ENCODE measurements at places on chromosomes 12 and 14. TPM values are rescaled to one million over a fixed set of nuclear protein-coding genes. Genes with fewer than 3 reads are reported as not detected.

DNA sequence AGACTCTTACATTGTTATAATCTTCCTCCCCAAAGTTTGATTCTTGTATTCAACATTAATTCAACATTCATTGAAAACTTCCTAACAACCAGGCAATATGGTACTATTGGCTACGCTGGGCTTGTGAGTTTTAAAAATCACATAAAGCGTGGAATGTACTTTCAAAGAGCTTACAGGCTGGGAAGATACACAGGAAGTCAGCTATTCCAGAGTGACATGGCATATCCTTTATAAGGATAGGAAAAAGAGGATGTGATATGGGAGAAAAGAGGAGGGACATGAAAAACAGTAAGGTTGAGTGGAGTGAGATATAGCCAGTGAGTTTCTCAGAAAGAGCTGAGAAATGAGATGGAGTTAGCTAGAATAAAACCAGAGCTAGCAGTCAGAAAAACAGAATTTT, 103.6 kb upstream of the ATF7IP start:
- DNase-seq: no peak

DNA sequence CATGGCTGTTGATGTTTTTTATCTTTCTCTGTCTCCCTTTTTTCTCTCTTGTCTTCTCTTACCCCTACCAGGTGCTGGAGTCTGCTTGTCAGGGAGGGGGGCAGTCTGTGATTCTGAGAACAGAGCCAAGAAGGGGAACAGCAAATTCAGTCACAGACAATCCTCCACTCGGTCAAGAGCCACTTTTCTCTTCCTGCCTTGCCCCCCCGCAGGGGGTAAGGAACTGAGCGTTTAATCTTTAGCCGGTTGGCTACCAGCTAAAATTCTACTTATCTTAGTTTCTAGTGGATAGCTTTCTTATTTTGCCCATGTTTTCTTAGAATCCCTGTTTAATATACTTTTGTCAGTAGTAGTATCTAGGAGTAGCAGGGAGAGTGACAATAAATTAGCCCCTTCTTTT, 1.9 kb downstream of the RIMKLB start:
- DNase-seq: no peak

DNA sequence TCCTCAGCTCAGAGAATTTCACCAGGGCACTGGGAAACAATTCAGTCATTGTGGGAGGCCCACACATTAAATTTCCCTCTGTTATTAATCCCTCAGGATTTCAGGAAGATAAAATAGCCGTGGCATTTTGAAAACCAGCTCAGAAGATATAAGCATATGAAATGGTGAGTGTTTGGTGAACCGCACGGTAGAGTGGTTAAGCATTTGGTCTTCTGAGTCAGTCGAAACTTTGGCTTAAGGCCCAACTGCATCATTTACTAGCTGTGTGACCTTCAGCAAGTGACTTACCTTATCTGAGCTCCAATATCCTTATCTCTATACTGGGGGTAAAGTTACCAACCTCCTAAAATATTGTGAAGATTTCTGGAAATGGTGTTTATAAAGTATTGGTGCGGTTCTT, 5.2 kb upstream of the VRK1 start:
- DNase-seq: no peak

- peak; percentile 75 for DNase-seq
Observed at GRCh38 chr12:122995503-122996187, 15.2 kb downstream of the ARL6IP4 start.

DNA sequence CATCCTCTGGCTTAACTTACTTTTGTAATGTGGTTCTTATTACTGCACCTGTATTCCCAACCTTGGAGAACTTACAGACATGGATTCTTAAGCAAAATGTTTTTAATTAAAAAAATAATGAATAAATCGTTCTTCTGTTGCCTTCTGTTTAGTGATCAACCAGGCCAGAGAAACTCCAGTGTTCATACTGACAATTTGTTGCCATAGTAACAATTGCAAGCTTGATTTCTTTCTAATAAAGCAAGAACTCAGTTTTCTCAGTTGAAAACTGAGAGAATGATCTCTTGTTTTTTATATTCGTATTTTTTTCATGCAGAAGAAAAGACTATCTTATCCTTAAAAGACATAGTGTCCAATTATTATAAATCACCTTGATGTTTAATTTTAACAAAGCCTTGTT, 106.5 kb upstream of the LMNTD1 start:
- DNase-seq: no peak

- no peak for DNase-seq
Observed at GRCh38 chr14:70896981-70897380, 10.3 kb upstream of the PCNX1 start.

- no peak for DNase-seq
Observed at GRCh38 chr14:93645200-93645599, 143.1 kb downstream of the PRIMA1 start.

- DNase-seq: no peak
Observed at GRCh38 chr14:80059041-80059440, 152.3 kb downstream of the DIO2 start.

DNA sequence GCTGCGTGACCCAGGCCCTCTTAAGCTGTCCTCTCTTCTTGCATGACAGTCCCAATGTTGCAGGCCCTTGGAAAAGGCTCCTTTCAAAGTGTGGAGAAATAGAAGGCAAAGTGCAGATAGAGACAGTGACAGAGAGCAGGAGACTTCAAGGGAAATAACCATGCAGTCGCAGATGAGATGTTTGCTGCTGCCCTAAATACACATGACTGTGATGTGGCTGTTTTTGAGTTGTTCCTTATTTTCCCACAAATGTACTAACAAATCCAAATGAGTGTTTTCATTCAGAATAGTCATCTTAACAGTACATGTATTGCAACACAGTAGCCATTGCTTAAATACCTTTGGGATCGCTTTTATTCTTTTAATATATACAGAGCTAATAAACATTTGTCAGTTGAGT, 101.6 kb downstream of the SLC15A5 start:
- DNase-seq: no peak

GRCh38 chr14:104353921-104354701, 215.7 kb downstream of the KIF26A start:
- peak; percentile 87 for DNase-seq

- no peak for DNase-seq
Observed at GRCh38 chr12:40033242-40033630, 72.6 kb downstream of the SLC2A13 start.

DNA sequence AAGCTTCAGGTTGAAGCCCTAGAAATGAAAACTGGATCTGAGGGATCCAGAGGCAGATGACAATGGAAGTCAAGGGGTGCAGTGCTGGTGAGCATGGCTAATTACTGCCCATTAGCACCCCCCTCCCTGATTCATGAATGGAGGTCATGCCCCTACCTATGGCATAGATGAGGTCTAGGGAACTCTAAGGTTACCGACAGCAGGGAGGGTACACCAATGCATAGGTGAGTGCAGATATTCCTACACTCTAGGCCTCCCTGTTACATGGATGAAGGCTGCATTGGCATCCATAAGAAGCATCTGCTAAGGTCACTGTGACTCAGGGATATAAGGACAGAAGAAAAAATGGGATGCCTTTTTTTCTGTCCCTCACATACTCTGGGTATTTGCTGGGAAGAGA, 147.3 kb downstream of the CCDC59 start:
- DNase-seq: no peak

- DNase-seq: no peak
Observed at GRCh38 chr12:76669981-76670380, 93.9 kb upstream of the ZDHHC17 start.

GRCh38 chr12:66900616-66901015, 221.7 kb upstream of the GRIP1 start:
- no peak for DNase-seq

- DNase-seq: no peak
Observed at GRCh38 chr12:12880537-12880936, 10.8 kb upstream of the GPRC5A start.

DNA sequence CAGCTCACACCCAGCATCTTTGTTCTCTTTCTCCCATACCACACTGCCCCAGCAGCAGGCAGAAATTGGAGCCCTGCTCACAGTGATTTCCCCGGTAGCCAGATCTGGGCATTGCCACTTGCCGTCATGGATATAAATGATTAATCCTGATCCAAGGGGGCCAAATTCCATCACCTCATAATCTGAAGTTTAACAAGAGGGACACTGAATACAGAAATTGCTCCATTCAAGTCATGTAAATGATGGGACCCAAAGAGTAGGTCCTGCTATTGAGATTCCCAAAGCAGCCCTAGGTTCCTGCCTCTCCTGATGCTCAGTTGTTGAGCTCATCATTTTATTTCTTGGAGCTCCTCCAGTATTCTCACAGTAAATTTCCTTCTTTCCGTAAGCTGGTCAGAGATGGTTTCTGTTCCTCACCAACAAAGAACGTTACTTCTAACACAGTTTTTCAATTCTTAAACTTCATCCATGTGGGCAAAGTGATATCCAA, 11.7 kb downstream of the ITPR2 start:
- no peak for DNase-seq

DNA sequence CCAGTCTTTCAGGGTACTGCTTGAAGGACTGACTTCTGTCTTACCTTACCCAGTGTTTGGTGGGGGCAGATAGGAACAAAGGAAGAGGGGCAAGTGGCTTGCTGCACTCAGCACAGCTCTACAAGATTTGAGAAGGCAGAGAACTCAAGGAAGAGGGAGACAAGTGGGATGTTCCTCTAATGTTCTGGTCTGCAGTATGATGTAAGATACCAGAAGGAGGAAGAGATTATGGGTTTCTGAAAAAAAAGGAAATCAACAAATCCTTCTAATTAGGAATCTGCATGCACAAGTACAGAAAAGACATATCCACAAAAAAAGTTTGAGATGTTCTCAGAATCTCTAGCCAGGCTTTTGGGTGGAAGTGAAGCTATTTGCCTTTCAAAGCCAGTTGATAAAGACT, 37.1 kb downstream of the USP15 start:
- no peak for DNase-seq

GRCh38 chr12:67813456-67813904, 164.9 kb downstream of the DYRK2 start:
- DNase-seq: no peak

DNA sequence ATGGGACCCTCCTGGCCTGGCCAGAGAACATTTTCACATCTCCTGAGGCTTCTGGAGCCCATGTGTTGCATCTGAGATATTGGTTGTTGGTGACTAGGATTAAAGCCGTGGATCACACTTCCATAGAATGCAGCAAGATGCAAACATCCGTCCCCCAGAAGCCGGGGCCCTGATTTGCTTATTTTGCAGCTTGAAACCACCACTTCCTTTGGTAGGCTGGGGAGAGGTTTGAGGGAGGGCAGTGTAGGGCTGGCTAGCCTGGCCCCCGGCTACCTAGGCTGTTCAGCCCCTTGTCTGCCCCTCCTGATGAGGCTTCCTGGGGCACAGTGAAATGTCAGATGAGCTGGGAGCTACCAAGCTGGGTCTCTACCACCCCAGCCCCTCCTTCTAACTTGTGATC, 209.7 kb upstream of the PWP1 start:
- DNase-seq: no peak

DNA sequence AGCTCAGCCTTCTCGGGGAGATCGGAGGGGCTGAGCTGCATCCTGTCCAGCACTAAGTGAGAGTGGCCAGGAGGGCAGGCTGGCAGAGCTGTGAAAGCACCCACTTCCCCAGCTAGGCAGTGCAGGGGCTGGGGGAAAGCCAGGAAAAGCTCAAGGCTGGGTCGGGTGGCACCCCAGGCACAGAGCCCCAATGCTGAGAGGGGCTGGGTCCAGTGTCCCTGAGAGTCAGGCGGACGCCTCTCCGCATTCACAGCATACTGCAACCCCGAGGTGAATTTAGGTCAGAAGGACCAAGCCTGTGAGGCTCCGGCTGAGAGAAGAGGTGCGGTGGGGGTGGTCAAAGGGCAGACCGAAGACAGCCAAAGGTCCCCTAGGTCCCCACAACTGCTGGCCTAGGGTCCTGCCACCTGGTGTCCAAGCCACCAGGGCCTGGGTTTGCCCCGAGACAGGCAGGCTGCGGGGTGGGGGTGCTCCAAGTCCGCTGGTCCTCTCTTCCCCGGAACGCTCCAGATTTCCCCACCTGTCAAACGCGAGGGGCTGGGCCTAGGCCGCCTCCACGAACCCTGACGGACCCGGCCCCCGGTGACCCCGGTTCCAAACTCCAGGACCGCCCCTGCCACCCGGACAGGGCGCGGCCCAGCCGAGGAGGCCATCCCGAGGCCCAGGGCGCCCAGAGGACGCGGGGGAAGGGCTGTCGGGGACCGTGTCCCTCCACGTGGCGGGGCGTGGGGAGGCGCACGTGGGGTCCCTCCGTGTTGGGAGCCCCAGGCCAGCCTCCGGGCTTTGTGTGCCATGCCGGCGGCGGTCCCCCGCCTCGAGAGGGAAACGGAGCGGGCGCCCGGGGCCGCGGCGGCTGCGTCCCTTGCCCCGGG, 527 bp downstream of the CAMKK2 start:
- no peak for DNase-seq

GRCh38 chr12:10131111-10131690, 1.2 kb upstream of the CLEC7A start:
- DNase-seq: no peak

DNA sequence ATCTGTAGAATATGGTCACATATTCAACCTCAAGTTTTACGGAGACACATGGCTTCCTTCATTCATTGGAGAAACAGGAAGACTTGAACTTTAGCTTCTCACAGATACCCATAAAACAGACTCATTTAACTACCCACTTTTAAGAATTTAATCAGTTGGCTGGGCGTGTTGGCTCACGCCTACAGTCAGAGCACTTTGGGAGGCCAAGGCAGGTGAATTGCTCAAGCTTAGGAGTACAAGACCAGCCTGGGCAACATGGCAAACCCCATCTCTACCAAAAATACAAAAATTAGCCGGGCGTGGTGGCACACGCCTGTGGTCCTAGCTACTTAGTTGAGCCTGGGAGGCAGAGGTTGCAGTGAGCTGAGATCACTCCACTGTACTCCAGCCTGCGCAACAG, 64.7 kb upstream of the STAC3 start:
- no peak for DNase-seq

GRCh38 chr14:56648508-56649301, 69.1 kb downstream of the TMEM260 start:
- no peak for DNase-seq

DNA sequence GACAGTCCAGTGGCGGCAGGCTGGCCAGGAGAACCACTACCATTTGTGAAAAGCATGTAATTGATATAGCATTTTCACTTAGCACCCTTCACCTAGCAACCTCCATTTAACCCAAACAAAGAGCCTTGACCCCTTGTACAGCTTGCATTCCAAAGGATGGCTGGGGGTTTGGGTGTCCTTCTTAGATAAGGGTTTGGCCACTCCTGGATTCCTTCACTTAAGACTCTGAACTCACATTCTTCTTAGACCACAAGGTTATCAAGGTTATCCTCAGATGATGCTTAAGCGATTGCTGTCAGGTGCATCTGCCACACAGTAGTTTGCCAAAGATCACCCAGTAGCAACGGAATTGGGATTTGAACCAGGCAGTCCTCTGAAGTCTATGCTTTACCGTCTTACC, 102.8 kb downstream of the ZNF664 start:
- DNase-seq: no peak

Gene PLEKHG7
- total RNA-seq: not detected

Gene NRXN3
- 7.0 TPM for total RNA-seq

Gene ABHD4
- 89.9 TPM for total RNA-seq

Gene GDF3
- total RNA-seq: not detected

Gene ADGRD1
- total RNA-seq: 4.7 TPM

Gene SIRT4
- 2.4 TPM for total RNA-seq

Gene TTC5
- total RNA-seq: 16.3 TPM

All from chondrocyte (in vitro differentiated cells).